ENCODE measurements at places on chromosomes 4 and X.

- no peak for DNase-seq
These were observed 90.3 kb upstream of the GK2 start for GRCh38 chr4:79498282-79498681.

DNA sequence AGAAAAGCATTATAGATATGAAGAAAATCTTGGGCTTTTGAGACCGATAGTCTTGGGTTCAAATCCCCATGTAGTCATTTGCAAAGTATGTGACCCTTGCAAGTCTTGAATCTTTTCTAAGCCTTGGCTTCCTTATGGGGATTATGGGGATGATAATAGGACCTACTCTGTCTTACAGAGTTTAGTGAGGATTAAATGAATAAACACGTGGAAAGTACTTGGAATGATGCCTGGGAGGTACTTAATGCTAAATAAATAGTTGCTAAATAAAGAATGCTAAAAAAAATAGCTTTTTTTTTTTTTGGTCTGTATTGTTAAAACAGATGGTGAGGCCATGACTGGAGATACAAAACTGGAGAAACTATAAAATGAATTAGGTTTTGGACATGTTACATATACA, 292.7 kb downstream of the GPAT3 start:
- DNase-seq: no peak

DNA sequence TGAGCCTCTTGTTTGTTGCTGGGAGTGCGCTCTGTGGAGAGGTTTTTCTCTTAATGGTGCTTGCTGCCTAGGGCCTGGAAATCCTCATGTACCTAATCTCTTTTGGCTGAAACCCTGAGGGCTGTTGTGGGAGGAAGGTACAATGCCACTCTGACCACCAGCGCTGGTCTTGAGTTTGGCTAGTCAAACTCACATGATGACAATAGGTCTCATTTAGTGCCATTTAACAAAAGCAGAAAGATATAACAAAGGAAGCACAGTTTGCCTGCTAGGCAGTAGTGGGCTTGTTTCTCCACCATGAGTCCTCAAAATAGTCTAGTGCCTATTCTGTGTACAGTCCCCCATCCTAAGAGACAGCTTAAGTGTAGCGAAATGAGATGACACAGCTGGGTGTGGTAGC, 111.3 kb downstream of the TSPAN7 start:
- no peak for DNase-seq

- DNase-seq: no peak
These were observed 85.5 kb downstream of the BMPR1B start for GRCh38 chr4:94843216-94843615.

DNA sequence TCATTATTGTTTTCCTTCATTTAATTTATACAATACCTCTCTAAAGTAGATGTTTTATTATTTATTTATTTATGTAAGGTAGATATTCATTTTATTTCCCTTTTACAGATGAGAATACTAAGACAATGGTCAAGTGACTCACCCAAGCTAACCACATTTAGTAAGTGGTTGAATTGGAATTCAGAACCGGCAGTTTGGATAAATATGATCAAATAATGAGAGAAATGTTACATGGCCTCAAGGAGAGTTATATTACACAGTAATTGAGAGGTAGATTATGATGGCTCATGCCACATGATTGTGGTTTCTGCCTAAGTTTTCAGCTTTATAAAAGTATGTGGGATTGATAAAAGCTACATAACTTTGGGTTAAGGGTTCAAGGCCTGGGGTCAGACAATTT, 239.4 kb upstream of the BOD1L1 start:
- DNase-seq: no peak

DNA sequence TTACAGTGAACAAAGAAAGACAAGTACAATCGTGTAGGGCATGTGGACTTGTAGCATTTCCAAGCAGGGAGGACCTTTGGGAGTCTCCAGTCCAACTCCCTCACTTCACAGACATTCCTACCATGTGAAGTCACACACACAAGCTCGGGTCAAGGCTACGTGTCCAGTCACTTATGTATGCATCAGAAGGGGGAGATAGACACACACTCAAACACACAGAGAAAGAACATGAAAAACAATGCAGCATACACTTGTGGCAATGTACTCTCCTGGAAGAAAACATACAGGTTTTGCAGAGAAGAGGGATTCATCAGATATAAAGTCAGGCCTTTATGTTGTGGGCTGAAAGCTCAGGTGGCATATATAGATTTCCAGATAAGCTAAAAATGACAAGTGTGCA, 136.1 kb upstream of the MID1 start:
- no peak for DNase-seq

GRCh38 chrX:68935362-68935761, 106.5 kb downstream of the EFNB1 start:
- no peak for DNase-seq

GRCh38 chr4:148487181-148487580, 45.0 kb upstream of the NR3C2 start:
- no peak for DNase-seq

DNA sequence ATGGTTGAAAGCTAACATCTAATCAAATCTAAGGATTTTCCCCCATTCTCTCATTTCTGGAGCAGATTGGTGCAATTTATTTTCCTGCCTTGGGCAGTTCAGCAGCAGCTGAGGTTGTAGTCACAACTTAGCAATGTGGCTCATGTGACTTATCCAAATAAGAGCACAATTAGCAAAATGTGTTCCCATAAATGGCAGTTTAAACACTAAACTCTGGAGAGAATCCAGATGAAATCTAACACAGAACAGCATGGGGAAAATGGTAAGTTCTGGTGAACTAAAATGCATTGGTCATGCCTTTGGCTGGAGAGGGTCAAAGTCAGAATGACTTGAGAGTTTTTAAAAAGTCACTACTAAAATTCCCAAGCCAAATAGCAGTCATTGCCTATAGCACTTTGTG, 422.6 kb upstream of the DIPK2B start:
- no peak for DNase-seq

DNA sequence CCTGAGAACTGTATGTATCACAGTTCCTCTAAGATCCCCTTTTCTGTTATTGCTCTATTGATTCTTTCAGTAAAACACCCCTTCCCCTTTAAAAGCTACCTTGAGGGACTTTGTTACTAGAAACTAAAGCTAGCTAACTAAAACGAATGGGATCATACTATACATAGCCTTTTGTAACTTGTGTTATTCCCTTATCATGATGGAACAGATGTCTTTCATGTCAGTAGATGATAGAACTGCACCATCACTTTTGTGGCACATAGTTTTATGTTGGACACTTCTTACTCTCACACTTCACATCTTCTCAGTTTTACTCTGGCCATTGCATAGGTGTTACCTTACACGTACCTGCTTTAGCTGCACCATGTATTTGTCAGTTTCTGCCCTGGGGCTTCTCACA, 46.6 kb upstream of the PGRMC2 start:
- DNase-seq: no peak

DNA sequence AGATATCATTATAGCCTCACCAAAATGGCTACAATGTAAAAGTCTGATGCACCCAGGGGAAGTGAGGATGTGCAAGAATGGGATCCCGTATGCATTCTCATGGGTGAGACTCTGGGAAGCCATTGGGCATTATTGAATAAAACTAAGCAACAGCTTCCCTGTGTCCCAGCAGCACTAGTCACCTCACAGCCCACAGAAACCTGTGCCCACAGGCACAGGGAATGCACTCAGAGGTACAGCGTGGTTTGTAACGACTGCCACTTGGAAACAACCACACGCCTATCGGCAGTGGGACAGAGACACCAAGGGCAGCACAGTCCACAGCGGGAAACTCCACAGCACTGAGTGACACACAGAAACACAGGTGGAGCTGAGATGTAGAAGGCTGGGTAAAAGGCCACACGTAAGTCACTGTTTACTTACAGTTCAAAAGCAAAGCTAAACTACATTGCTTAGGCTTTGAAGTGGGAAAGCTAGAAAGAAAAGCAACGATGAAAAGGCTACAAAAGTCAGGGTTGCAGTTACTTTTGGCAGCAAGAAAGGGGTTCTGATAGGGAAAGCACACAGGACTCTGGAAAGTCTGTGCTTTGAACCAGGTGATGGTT, 69.2 kb downstream of the HAUS3 start:
- DNase-seq: no peak

GRCh38 chrX:2962381-2962780, 33.2 kb upstream of the ARSD start:
- DNase-seq: no peak

DNA sequence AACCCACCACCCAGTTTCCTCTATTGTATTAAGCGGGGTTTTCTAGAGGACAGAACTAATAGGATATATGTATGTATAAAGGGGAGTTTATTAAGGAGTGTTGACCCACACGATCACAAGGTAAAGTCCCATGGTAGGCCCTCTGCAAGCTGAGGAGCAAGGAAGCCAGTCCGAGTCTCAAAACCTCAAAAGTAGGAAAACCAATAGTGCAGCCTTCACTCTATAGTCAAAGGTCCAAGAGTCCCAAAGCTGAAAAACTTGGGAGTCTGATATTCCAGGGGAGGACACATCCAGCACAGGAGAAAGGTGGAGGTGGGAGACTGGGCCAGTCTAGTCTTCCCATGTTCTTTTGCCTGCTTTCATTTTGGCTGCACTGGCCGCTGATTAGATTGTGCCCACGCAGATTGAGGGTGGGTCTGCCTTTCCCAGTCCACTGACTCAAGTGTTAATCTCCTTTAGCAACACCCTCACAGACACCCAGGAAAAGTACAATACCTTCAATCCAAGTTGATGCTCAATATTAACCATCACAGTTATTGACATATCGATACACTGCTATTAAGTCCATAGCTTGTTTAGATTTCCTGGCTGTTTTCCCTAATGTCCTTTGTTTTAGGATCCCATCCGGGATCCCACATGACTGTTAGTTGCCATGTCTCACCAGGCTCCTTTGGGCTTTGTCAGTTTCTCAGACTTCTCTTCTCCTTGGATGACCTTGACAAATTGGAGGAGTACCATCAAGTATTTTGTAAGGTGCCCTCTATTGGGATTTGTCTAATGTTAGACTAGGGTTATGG, 12.2 kb downstream of the UCHL1 start:
- DNase-seq: no peak

GRCh38 chr4:114271031-114271430, 291.6 kb upstream of the ARSJ start:
- DNase-seq: no peak

DNA sequence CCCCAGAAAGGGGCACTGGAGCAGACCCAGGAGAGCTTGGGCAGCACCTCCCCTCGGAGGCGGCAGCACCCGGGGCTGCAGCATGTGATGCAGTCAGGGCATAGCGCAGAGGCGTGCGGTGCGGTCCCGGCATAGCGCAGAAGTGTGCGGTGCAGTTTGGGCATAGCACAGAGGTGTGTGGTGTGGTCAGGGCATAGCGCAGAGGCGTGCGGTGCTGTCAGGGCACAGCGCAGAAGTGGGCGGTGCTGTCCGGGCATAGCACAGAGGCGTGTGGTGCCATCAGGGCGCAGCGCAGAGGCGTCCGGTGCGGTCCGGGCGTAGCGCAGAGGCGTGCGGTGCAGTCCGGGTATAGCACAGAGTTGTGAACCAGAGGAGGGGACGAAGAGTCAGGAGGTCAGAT, 42.8 kb downstream of the ADRA2C start:
- DNase-seq: no peak

GRCh38 chr4:142416711-142417275, 429.3 kb downstream of the INPP4B start:
- DNase-seq: no peak

DNA sequence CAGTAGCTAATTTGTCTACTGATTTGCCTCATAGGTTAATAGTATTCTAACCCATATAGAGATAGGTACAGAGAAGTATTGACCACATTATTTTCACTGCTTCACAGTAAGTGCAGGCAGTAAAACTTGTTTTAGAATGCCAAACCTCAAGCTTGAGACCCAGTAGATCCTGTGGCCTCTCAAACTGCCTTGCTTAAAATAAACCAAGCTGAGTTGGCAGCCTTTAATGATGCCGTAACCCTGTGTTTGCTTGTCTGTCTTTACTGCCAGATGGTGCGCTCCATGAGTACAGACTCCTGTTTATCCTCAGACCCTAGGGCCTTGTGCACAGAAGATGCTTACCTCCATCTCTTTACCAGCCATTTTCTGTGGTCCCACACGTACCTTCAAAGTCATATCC, 50.8 kb downstream of the ANXA3 start:
- DNase-seq: no peak

DNA sequence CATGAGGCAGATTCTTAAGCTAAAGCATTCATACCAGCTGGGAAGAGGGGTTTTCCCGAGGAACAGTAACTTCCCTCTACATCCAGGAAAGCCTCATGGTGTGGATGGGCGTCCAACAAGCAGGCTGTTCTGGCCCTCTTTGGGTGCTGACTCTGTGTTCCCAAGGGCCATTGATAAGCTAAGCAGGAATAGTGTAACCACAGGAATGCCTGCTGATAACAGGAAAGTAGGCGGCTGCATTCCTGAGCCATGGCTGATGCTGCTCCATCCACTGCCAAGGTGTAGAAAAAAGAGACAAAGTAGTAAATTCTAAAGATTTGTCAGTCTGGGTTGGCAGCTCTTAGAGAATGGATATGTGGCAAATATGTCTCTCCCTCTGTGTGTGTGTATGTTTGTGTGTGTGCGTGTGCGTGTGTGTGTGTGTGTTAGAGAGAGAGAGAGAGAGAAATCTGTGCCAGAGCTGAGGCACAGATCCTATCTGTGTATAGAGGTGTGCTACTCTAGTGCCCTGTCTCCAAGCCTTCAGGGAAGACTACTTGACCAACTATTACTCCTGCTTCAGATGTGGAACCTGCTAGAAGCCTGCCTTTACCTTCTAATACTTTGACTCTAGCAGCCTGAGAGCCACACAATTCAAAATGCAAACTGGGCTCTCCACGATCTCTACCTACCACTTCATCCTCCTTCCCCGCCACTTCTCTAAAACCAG, 353.1 kb upstream of the NR3C2 start:
- DNase-seq: no peak

Data from GM19239 (cell line).